ENCODE measurements at places on chromosomes 2 and 18.

DNA sequence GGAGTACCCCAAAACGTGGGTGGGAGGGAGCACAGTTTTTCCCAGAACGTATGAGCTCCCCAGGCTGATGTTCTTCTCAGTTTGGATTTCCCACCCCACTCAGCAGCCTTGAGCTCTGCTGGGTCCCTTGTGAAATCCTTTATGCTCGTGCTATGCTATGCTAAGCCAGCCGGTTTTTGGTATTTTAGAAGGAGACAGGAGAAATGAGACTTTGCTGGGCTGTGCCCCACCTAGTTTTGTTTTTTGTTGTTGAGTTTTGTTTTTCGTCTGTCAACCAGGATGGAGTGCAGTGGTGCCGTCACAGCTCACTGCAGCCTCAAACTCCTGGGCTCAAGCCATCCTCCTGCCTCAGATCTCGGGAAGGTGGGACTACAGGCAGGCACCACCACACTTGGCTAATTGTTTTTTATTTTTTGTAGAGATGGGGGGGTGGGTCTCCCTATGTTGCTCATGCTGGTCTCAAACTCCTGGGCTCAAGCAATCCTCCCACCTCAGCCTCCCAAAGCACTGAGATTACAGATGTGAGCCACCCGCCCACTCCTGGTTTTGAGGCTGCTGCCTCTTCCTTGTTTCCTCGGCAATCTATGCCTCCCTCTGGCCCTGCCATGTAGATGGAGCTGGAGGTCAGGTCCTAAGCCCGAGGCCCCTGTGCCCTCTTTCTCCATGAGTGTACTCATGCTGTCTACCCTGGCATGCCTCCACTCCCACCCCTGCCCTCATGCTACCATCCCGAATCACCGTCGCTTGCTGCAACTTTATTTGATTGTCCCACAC, 17.5 kb upstream of the MGAT4A start:
- no peak for DNase-seq

DNA sequence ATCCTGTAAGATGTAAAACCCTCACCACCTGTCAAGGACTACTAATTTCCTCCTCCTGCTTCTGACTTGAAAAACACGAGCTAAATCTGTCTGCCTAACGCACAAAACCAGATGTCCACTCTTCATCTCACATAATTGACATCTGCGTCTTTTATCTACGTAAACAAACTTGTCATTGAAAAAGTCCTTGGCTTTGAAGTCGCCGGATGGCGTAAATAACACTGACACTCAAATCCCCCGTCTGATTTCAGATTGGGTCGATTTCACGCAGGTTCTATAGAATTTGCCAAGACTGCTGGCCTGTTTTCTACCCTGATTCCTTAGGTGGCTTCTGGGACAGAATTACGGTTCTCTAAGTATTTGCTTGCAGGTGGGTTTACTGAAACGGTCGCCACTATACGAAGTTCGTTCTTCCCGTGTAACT, 539 bp upstream of the MOB4 start:
- DNase-seq = no peak

DNA sequence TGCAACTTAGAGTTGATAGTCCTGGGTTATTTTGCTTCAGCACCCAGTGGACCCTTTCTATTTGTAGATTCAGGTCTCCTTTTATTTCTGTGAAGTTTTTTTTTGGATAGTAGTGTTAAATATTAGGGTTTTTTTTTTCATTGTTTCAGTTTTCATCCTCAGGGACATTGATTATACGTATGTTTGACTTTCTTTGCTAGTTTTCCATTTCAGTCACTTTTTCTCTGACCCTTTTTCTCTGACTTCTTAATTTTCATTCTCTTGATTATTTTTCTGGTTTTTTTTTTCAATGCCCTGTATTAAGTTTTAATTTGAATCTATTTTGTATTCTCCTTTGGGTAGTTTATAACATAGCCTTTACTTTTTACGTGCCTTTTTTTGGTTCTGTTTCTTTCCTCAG, 79.4 kb downstream of the AGPS start:
- DNase-seq = no peak

GRCh38 chr2:226351711-226352110, 447.9 kb downstream of the IRS1 start:
- DNase-seq = no peak

- DNase-seq = no peak
Observed at GRCh38 chr2:150228936-150229335, 258.5 kb downstream of the RND3 start.

All from central memory CD8-positive, alpha-beta T cell (primary cell).